ENCODE measurements at places on chromosomes 16 and 17.

DNA sequence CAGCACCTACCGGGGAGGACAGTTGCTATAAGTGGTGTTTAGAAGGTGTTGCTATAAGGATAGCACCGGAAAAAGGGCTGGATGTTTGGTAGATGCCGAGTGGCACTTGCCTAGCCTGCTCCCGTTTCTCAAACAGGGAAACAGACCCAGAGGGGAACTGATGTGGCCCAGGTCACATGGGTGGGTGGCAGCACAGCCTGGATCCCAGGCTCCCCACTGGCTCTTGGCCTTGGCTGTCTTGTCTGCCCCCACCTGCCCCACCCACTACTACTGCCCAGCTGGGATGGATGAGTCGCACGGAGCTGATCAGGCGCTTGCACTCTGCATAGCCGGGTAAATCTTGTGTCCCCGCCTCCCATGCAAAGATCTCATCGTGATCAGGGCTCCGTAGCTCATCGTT is 7.2 kb downstream of the SMTNL2 start:
- no peak for DNase-seq

- peak; percentile 75 for DNase-seq
Observed at GRCh38 chr16:138049-138417, 440 bp downstream of the NPRL3 start.

DNA sequence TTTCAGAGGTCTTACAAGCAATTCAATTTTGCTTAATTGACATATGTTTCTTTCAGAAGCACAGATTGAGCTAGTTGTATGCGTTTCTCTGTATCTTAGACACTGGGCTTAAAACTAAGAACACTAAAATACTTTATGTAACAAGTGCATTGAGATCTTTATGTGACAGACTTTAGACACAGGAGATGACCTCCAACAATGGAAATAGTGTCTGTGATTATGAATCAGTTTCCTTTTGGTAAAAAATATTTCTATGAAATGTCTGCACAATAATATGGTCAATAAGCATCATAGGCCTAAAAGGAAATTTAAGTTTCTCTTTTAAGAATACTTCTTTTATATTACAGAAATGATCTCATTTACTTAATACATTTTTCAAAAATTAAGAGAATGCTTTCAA is 153.2 kb downstream of the SKAP1 start:
- DNase-seq = no peak

GRCh38 chr16:88120812-88121211 is 169.6 kb downstream of the BANP start:
- no peak for DNase-seq

DNA sequence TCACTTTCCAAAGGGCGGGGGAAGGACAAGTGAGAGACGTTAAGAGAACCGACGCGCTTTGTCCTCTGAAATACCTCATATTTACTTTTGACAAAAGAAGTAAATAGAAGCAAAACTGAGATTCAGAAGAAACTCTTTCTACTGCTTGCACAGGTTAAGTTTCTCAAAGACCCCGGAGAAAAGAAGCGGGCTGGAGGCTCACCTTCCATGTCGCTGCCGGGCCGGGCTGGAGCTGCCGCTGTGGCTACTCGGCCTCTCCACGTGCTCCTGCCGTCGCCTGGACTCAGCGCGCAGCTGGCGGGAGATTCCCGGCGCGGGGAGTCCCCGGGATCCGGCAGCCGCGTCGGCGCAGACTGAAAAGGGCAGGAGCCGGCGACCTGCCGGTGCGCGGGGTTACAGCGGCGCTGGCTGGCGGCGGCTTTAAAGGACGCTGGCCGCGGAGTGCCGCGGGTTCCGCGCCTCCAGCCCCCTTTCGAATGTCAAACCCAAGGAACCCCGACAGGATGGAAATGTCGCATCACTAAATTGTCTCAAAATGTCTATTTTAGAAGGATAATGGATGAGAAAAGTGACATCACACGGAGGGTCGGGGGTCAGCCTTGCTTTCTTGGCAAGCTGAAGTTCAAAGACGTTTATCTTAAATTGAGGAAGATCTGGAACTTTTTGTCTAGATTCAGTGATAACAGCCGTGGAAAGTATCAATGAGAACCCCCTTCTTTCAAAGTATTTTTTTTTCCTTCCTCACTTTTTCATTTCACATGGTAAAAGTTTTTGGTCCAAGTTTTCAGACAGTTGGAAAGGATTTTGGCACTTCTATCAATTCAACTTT is at the start of gene IKZF3:
Gene IKZF3, minus strand, starts transcription at position 395 of the 829 bp plus-strand sequence. Its CDS starts 186 bp downstream, at position 209.
- peak; percentile 94 for DNase-seq

GRCh38 chr16:75195811-75196790 is 10.9 kb downstream of the CTRB2 start:
- DNase-seq = peak; percentile 43

DNA sequence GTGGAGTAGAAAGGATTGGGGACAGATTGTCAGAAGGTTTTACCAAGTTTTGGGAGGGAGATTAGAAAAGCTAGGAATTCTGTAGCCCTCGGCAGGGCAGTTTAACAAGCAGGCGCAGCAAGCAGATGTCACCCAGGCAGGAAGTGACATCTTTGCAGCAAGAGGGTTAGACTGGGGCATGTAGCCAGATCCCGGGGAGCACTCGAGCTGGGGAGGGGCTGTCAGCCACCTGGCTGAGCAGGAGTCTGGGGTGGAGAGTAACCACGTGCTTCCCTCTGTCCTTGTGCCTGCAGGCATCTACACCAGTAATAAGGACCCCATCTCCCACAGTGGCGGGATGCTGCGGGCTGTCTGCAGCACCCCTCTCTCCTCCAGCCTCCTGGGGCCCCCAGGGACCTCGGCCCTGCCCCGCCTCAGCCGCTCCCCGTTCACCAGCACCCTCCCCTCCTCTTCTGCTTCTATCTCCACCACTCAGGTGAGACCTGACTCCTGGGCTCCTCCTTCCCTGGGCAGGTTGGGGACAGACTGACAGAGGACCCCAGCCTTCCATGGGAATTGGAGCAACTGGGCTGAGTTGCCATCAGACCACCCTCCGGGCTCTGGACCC is 12.2 kb downstream of the MLLT6 start:
- DNase-seq = no peak

DNA sequence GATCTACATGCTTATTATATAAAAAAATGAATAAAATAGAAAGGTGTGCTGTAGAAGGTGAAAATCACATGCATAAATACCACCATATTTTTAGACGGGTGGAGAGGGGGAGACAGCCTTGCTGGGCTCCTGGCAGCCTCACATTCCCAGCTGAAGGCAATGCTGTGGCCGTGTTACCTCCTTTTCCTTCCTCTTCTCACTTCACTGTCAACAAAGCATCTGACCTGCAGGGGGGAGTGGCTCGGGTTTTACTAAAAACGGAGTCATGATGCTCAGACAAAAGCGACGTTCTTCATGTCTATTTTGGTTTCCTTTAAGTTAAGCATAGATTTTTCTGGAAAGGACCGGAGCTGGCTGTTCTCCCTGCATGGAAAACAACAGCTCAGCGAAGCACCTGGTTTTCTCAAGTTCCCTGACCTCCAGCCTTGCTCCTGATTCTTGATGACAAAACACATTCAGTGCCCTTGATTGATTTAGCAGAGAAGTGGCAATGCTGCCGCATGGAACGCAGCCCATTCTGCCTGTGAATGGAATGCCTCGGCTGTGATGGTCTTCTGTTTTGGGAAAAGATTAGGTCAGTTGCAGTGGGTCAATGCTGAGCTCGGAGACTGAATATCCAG is 5.5 kb upstream of the RPTOR start:
- DNase-seq = no peak

DNA sequence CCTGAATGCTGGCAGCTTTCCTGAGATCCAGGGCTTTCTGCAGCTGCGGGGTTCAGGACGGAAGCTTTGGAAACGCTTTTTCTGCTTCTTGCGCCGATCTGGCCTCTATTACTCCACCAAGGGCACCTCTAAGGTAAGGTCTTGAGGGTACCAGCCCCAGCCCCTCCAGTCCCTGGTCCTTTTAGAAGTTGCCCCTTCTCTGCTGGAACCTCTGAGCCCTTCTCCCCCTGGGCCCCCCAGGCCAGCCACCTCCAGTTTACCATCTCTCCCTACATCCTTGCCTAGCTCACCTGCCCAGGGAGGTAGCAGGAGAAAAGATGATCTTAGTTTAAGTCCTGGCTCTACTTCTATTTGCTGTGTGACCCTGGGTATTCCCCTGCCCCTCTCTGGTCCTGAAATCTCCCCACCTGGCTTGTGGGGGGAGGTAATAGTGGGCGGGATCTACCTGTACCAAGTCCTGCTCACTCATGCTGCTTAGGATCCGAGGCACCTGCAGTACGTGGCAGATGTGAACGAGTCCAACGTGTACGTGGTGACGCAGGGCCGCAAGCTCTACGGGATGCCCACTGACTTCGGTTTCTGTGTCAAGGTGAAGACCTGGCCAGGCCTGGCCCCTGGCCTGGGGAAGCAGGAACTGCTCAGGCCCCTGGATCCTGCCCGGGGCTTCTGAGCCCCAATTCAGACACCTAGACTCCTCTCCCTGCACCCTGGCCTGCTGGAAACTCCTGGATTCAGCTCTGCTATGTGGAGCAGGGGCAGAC is 6.5 kb downstream of the GRB7 start:
- no peak for DNase-seq

- DNase-seq = peak; percentile 72
Observed at GRCh38 chr17:72422505-72423285, 301.9 kb downstream of the SOX9 start.

- DNase-seq = no peak
Observed at GRCh38 chr16:12502676-12503075, 301.0 kb downstream of the CPPED1 start.

- DNase-seq = no peak
Observed at GRCh38 chr17:34499576-34499975, 79.8 kb upstream of the TMEM132E start.

GRCh38 chr17:13581925-13582324 is 19.8 kb downstream of the HS3ST3A1 start:
- no peak for DNase-seq

DNA sequence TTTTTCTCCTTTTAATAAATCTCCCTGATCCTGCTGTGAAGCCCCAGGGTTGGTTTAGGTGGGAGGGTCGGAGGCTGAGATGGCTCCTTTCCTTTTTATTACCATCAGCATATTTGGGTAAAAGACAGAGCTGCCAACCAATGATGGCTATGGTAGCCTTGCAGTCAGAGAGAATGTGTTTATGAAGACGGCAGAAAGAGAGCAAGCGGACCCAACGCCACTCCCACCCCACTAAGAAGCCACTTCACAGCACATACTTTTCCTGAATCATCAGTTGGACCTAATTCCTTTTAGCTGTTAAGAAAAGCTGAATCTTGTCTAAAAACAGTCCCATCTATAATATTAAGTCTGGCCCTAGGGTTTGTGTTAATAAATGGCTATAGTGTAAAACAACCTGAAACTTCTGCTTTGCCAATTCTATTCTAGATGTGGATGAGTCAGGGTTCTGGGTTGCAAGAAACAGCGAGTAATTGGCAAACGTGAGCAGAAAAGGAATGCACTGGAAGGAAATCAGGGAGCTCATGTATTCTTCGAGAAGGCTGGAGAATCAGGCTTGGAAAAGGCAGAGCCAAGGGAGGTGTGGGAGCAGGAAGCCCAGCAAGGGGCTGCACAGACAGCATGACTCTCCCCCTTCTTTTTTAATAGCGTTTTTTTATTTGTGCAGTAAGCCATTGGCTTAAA is 34.0 kb upstream of the PRKCA start:
- DNase-seq = no peak

- no peak for DNase-seq
Observed at GRCh38 chr16:48378836-48379235, 6.4 kb downstream of the SIAH1 start.

GRCh38 chr16:3640207-3640606 is 14.3 kb upstream of the DNASE1 start:
- DNase-seq = no peak

GRCh38 chr16:71520550-71520949 is 5.7 kb upstream of the CHST4 start:
- DNase-seq = no peak

DNA sequence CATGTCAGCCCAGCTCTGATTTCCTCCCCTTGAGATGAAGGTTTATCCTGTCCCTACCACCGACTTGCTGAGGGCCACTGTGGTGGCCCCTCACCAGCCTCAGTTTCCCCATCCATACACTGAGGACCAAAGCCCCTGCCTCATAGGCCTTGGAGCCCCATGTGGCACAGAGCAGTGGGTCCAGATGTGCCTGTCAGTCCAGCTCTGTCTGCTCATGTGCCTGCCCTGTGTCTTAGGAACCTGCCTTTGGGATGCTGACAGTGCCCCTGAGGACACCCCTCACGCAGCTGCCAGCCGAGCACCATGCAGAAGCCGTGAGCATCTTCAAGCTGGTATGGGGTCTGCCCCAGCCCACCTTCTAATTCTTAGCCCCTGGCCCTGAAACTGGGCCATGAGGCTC is 35.7 kb downstream of the MYO15A start:
- no peak for DNase-seq

DNA sequence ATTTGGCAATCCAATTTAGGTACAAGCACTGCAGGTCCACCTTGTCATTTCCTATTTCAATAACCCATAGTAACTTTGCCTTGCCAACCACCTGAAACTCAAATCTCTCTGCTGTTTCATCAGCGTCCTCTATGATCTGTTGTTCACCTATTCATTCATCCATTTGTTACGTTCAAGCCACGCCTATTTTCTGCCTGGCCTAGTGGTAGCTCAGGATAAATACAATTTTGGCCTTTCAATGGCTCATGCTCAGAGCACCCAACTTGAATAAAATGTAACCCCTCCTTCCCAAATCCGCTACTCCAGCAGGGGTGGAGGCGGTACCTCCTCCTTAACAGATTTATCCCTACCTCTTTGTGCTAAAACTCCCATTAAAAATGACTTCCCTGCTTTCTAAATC is 3.6 kb upstream of the FBXO47 start:
- DNase-seq = no peak

DNA sequence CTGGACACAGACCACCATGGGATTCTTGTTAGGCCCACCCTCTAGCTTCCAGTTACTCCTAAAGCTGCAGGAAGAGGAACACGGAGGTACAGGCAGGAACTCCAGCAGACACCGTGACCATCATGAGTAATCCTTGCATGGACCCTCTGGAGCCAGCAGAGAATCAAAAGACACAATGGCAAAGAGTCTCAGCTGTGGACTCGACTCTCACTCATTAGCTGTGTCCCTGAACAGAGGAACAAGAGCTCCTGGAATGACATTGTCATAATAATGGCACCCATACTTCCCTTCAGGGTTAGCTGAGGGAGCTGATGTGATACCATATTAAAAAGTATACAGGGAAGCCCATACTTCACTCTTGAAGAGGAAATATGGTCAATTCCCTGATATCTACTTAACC is 176.3 kb upstream of the ASIC2 start:
- DNase-seq = no peak

Measured in activated effector memory CD4-positive, alpha-beta T cell treated with anti-CD3 and anti-CD28 coated beads, Interleukin-2, amount 50 U/mL, for 16 hours (primary cell).